ENCODE measurements at places on chromosomes 11 and 22. TPM values are rescaled to one million over a fixed set of nuclear protein-coding genes. Genes with fewer than 3 reads are reported as not detected.

Gene MS4A12
- total RNA-seq: not detected

Gene FXYD2
- total RNA-seq: 0.51 TPM

Gene TSSK2
- total RNA-seq: not detected

Gene NCR3LG1
- total RNA-seq: 11.4 TPM

Gene SLC16A8
- not detected for total RNA-seq

- no peak for DNase-seq
Observed at GRCh38 chr11:69486056-69486772, 4.8 kb downstream of the LINC01488 start.

- DNase-seq: no peak
Observed at GRCh38 chr11:103729617-103730016, 306.8 kb upstream of the DDI1 start.

GRCh38 chr11:78110830-78111229, 28.6 kb downstream of the ALG8 start:
- DNase-seq: no peak

GRCh38 chr22:37379722-37380121, 47.6 kb downstream of the ELFN2 start:
- no peak for DNase-seq
